ENCODE measurements at places on chromosomes 11 and 22.

GRCh38 chr11:60951606-60951903, 421 bp downstream of the SLC15A3 start:
- DNase-seq: peak; percentile 35

DNA sequence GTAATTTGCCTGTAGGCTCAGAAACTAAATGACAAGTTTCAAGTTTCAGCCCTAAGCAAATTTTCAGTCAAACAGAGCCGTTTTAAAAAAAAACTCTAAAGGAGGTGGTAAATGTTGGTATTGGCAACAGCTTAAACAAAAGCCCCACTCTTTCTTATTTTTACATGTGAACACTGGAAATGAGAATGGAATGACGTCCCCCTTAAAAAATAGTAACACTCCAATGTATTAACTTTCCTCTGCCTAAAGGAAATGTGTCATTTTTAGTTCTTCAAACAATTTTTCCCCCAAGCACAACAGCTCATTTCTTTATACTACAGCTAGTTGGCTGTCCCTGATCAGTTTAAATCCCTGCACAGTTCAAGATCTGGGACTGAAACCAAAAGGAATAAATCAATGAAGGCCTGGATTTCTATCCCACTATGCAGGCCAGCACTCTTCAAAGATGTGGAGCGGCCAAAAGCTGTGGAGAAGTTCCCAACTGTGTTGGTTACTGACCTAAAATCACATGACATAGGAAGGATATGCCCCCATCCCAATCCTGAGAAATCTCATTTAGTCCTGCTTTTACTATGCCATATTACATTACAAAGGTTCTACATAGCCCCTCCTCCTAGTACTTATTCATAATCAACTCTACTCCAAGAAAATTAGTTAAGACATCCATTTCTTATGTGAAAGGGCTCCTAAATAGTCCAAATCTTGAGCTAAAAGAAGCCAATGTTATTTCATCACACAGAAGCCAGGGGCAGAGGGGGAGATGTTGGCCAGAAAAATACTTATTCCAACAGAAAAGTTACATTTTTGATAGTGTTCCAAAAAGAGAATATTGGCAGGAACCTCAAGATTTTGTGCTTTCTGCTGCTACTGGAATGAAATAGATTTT, 95.9 kb downstream of the CADM1 start:
- no peak for DNase-seq

- peak; percentile 62 for DNase-seq
Observed at GRCh38 chr22:46047841-46048595, 71.1 kb upstream of the WNT7B start.

DNA sequence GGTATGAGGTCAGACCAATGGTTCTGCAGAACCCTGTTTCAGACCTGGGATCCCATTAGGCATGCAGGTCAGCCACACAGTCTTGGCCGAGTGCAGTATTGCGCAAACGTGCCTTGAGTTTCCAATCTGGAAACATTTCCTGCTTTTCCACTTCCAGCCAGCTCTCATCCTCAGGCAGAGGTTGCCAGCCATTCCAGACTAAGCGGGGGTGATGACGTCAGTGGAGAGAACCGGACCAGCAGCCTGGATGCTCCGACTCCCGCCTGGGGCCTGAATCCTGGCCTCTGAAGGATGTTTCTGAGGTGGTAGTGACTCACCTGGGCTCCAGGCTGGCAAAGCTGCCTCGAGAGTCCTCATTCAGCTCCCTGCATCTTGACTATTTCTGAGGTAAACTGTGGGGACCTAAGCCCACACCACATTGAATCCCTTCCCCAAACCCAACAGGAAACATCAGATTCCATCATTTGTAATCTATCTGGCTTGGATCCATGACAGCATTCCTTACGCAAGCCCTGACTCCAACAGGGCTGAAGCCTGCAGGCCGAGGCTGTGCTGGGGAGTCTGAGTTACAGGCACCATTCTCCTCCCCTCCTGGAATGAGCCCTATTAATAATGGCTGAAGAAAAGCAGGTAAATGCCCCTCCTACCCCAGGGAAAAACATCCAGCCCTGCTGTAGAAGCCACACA, 83.0 kb downstream of the ABTB2 start:
- DNase-seq: no peak

DNA sequence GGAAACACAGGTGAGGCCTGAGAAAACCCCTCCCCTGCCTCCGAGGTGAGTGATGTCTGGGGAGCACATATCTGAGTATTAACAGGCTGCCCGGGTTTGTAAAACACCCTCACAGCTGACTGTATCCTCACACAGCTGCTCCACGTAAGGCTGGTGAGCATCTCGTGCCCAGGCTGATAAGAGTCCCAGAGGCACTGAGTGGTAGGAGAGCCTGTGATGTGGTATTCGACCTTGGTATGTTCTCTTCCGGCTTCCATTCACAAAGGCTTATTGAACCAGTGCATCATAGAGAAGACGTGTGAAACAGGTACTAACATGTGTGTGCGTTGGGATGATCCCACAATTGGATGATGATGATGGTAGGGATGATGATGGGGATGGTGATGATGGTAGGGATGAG, 71.7 kb downstream of the RASSF10 start:
- no peak for DNase-seq

DNA sequence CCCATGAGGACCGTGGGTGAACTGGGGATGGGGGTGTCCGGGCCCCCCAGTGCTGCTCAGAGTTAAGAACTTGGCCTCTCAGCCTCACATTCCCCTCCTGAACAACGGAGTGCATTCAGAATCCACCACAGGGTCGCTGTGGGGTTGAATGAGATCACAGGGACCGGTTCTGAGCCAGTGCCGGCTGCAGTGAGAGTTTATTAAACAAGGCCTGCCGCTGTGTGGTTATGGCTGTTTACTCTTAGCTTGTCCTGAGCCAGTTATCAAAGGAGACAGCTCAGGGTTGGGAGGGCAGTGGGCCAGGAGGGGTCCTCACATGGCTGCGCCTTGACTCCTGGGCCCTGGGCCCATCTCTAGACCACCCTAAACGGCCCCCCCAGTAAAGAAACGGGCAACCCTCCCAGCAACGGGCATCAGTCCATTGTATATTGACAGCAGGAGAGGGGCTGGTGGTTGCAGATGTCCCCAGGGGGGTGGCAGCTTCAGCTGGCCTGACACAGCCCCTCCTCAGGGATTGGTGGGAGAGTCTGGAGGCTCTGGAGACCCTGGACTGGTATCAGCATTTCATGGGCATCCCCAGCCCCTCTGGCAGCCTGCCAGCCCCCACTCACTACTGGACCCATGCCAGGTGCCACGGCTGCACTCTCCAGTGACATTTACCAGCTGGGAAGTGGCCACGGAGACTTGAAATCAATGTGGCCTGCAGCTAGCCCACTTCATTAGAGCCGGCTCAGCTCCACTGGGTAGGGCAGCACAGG, 15.1 kb upstream of the CABP7 start:
- DNase-seq: no peak

DNA sequence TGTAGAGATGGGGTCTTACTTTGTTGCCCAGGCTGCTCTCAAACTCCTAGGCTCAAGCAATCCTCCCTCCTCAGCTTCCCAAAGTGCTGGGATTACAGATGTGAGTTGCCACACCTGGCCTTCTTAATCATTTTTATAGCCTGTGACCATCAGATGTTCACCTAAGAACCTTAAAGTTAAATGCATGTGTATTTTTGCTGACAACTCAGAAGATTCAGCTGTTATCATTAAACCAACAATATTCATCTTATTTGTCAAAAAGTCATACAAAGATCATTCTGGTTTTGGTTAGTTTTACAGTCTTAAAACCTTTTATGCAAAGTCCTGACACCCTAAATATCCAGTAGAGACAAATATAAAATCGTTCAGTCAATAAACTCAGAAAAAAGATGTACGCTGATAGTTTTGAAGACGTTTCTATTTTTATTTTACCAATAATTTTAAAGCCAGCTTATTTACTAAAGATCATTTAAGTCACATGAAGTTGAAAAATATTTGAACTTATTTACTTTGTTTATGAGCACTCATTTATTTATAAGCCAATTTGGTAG, 22.2 kb downstream of the CLDN5 start:
- DNase-seq: no peak

DNA sequence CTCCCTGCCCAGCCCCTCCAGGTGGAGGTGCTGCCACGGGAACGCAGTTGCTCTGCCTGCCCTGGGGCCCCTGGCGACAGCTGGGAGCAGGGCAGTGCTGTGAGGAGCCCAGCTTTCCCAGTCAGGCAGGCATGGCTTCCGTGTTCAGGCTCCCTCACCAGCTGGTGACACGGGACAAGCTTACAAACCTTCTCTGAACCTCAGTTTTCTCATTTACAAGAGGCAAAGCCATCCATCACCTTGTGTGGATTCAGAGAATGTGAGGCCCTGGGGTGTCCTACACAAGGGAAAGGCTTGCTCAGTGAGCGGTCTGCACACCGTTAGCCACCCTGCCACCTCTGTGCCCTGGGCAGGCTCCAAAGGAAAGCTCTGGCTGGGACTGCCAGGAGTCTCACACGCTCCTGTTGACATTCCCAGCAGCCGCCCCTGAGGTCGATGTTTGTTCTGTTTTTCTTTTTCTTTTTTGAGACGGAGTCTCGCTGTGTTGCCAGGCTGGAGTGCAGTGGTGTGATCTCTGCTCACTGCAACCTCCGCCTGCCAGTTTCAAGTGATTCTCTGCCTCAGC, 23.5 kb downstream of the SUN2 start:
- DNase-seq: no peak

- no peak for DNase-seq
Observed at GRCh38 chr11:18490736-18491485, 35.3 kb downstream of the LDHAL6A start.

GRCh38 chr11:117481885-117482284, 154.2 kb downstream of the CEP164 start:
- DNase-seq: no peak

DNA sequence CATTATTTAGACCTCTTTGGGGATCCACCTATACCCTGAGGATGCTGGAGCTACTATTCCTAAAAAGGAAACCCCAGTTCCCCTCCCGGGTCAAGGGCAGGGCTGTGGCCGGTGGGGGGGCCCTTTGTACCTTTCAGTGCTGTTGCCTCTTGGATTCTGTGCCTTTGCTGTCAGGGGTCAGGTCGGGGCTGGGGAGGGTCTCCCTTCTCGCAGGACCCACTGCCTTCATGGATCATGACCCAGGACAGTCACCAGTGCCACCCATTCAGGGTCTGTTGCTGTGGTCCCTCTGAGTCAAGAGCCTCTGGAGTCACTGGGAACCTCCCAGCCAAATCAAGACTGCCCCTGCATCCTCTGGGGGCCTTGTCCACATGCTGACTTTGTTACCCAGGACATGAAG, 78.1 kb upstream of the CCND1 start:
- DNase-seq: no peak

- DNase-seq: no peak
Observed at GRCh38 chr11:35041070-35041554, 97.9 kb upstream of the CD44 start.

- no peak for DNase-seq
Observed at GRCh38 chr22:44057401-44057987, 33.4 kb downstream of the PARVB start.

DNA sequence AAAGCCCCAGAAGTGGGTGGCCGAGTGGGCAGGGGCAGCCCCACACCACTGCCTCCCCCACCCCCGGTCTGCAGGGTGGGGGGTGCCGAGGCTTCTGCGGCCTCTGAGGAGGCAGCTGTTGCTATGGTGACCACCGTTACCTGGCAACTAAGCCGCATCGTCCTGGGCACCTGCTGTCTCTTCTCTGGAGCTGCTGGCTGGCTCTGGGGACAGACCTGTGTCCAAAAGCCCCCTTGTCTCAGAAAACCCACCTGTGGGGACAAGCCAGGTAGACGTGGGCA, 79.9 kb upstream of the PRR5 start:
- no peak for DNase-seq

DNA sequence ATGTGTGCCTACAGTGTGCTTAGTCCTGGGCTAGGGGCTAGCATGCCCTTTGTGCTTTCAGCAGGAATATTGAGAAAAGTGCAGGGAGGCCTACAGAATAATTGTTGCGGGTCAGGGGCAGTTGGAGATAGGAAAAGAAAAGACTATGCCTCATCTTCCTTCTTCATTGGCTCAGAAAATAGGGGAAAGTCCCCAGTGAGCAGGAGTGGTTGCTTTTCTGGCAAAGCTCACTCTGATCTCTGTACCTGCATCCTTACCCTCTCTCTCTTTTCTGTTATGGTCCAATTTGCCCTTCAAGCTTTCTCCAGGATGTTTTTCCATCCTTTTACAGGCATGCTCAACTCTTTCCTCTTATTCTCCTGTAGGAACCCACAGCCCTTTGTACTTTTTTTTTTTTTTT, 29.5 kb upstream of the RRM1 start:
- DNase-seq: no peak

- DNase-seq: no peak
Observed at GRCh38 chr22:22981670-22982571, 88.4 kb upstream of the GNAZ start.

DNA sequence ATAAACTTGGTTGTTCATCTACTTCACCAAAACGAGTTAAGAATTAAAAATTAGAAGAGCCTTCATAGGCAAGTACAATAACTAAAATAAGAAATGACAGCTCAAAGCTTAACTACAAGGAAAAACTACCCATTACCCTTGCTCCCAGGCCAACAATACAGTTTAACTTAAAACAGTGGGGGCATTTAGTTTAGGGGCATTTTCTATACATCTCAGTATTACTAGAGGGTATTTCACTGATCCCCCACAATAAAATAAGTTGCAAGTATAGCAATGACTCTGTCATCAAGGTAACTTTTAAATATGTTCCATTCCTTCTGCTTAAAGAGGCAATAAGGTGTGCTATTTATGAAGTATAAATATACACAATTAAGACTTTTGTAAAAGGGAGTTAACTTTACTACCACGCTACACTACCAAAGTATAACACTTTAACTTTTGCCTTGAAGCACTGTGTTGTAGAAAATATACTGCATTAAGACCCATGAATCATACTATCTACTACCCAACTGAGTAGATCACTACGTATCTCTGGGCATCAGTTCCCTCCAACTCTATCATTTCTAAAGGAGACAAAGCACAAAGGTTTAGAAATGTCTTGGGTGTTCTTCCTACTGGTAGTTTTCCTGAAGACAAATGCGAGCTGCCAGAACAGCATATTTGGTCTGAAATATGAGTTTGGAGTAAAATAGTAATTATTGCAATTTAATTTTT, 29.8 kb downstream of the CHORDC1 start:
- no peak for DNase-seq

- no peak for DNase-seq
Observed at GRCh38 chr22:17824457-17824856, 50.2 kb upstream of the BID start.

DNA sequence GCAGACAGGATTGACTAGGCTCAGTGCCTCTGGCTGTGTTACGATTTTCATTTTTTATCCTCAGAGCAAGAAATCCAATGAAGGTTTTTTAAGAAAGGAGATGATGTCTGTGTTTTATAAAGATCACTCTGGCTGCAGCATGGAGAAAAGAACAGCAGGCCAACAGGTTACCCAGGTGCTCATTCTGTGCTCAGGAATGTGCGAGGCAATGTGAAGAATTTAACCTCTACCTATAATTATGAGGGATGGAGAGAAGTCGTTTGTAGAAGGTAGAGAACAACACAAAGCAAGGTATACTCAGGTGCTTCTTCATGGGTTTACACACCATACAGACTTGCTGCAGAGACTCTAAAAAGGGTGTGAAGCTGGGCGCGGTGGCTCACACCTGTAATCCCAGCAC, 10.0 kb upstream of the RTCB start:
- DNase-seq: no peak

- DNase-seq: no peak
Observed at GRCh38 chr11:133518702-133519264, 13.5 kb downstream of the OPCML start.

Data from inflammatory macrophage treated with lipopolysaccharide for 1 hour (primary cell).